ENCODE measurements at places on chromosomes 4 and X.

GRCh38 chr4:143232277-143232676 is 47.6 kb downstream of the USP38 start:
- DNase-seq, result no peak

DNA sequence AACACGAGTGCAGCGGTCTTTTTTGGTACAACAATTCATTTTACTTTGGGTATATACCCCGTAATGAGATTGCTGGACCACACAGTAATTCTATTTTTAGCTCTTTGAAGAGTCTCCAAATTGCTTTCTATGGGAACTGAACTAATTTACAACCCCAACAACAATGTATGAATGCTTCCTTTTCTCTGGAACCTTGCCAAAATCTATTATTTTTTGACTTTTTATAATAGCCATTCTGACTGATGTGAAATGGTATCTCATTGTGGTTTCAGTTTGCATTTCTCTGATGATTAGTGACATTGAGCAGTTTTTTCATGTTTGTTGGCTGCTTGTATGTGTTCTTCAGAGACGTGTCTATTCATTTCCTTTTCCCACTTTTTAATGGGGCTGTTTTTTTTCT is 240.8 kb downstream of the STK32B start:
- DNase-seq, result no peak

- DNase-seq, result no peak
Measured at GRCh38 chrX:14872355-14872754, 514 bp downstream of the FANCB start.

- no peak for DNase-seq
Measured at GRCh38 chr4:150096625-150097024, 18.4 kb downstream of the DCLK2 start.

DNA sequence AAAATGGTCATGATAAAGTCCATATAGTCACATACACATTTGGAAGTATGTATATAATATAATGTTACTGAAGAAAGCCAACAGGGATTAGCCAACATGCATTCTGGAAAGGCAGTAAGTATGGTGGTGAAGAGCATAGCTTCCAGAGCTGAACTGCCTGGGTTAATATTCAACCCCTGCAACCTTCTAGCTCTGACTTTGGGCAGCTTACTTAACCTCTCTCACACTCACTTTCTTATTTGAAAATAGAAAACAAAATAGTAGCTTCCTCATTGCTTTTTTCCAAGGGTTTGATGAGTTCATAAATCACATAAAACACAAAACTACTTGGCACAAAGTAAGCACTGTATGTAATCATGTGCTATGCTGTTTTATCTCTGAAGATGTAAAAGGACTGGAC is 216.4 kb downstream of the CHIC2 start:
- no peak for DNase-seq

- DNase-seq, result no peak
Measured at GRCh38 chr4:41586675-41587225, 48.8 kb downstream of the LIMCH1 start.

Measured in activated effector memory CD4-positive, alpha-beta T cell treated with Interleukin-2 at 50 U/mL for 16 hours (primary cell).